ENCODE measurements at places on chromosomes 1 and 21.

DNA sequence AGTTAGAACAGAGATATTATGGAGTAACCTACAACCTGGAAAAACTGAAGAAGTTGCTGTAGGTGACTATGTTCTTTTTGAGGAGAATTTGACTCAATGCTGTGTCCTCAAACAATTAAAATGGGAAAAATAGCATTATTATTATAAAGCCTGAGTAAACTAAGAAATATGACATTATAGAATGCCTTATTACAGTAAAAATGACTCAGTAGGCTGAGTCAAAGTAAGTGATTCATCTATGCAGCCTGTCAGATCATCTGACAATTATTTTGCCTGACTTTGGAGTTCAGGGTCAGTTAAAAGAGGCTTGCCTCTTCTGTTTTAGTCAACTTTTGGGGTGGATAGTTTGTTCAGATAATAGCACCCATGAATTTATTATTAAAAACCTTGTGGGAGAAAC, 150.8 kb upstream of the PTGFR start:
- peak; percentile 56 for DNase-seq

DNA sequence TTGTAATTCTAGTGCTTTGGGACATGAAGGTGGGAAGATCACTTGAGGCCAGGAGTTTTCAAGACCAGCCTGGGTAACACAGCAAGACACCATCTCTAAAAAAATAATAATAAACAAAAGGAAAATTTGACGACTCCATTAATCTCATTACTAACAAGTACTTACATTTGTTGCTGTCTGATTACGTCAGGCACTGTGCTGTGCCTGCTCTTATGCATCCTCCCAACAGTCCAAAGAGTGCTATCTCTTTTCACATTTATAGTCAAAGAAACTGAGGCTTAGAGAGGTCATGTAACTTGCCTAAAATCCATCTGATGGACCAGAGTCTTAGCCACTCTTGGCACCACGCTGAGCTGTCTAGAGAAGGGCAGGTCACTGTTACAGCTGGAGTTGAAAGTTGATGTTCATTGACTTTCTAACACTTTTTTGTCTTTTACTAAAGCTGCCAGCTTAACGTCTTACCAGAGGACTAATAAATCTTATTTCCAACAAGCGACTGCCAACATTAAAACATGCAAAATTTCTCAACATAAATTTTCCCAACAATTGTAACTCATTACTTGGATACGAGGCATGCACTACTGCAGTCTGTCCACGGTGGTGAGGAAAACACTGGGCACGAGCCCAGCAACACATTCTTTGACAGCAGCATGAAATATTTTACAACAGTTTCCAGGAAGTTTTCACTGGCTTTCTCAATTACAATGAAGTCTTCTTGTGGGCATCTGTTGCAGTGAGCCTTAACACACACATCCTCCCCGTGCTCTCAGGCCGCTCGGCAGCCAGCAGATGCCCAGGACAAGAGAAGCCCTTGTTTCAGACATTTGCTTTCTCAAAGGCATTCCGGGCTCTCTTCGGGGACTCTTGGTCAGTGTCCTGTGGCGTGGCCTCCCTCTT, 262.9 kb upstream of the PROX1 start:
- DNase-seq, result peak; percentile 82

- DNase-seq, result no peak
These were observed 3.1 kb downstream of the LMNA start for GRCh38 chr1:156117414-156118176.

GRCh38 chr1:202280595-202280994, 61.1 kb downstream of the UBE2T start:
- no peak for DNase-seq

- DNase-seq, result no peak
These were observed 9.8 kb upstream of the EGLN1 start for GRCh38 chr1:231431665-231432415.

- DNase-seq, result no peak
These were observed 7.0 kb downstream of the OSCP1 start for GRCh38 chr1:36443297-36443696.

Data from endothelial cell of umbilical vein (primary cell).